ENCODE measurements at places on chromosomes 1 and 21.

GRCh38 chr1:114502080-114502479 lies 8.9 kb downstream of the TRIM33 start:
- no peak for DNase-seq

GRCh38 chr1:176773038-176773437 lies 310.1 kb downstream of the PAPPA2 start:
- no peak for DNase-seq

- no peak for DNase-seq
Measured at GRCh38 chr1:119594376-119594775, 53.7 kb downstream of the ZNF697 start.

- DNase-seq: no peak
Measured at GRCh38 chr1:54952950-54953718, 27.3 kb upstream of the TMEM61 start.

DNA sequence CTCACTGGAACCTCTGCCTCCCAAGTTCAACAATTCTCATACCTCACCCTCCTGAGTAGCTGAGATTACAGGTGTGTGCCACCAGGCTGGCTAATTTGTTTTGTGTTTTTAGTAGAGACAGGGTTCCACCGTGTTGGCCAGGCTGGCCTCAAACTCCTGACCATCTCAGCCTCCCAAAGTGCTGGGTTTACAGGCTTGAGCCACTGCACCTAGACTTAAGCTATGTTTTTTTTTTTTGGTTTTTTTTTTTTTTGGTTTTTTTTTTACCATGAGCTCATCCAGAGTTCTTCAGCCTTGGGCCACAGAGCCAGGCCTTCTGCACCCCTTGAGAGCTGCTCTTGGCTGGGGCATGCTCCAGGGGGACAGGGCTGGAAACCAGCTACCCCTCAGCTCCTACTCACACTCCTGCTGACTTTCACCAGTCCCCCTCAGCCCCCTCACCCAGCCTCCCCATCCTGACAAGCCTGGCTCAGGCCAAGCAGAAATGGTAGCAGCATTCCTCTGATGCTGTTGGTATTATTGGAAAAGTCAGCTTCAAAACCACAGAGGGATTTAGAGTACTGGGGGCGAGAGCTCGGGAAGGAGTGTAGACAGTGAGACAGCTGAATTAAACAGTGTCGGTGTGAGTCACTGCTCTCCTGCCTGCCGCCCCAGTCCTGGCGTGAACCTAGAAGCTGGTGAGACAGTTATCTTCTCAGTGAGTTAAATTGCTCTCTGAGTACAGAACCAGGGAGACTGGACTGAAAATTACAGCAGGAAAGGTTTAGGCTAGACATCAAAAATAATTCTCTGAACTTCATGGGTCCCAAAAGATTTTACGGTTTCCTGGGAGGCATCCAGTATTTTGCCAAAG lies 63.7 kb downstream of the NAV1 start:
- DNase-seq: no peak

- DNase-seq: no peak
Measured at GRCh38 chr1:178869119-178869697, 1.7 kb downstream of the ANGPTL1 start.

- DNase-seq: no peak
Measured at GRCh38 chr1:36352125-36352909, 28.9 kb upstream of the EVA1B start.

GRCh38 chr1:219788091-219788490 lies 140.3 kb downstream of the SLC30A10 start:
- DNase-seq: no peak

DNA sequence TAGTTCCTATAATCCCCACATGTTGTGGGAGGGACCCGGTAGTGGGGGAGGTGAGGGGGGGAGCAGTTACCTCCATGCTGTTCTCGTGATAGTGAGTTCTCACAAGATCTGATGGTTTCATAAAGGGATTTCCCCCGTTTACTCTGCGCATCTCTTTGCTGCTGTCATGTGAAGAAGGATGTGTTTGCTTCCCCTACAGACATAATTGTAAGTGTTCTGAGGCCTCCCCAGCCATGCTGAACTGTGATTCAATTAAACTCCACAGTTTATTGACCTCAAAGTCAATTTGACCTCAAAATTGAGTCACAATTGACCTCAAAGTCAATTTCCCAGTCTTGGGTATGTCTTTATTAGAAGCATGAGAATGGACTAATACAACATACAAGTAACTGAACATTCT lies 19.7 kb downstream of the DPH5 start:
- DNase-seq: peak; percentile 6

GRCh38 chr1:213171711-213172110 lies 120.7 kb downstream of the RPS6KC1 start:
- DNase-seq: no peak

DNA sequence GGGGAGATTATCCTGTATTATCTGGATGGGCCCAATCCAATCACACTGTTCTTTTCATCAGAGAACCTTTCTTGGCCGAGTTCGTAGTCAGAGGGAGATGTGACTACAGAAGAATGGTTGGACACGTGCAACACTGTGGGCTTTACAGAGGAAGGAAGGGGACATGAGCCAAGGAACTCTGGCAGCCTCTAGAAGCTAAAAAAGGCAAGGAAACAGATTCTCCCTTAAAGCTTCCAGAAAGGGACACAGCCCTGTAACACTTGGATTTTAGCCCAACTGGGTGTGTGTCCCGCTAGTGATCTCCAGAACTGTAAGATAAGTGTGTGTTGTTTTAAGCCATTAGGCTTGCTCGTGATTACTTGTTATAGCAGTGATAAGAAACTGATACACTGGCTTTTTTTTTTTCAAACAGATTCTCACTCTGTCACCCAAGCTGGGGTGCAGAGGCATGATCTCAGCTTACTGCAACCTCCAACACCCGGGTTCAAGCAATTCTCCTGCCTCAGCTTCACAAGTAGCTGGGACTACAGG lies 53.9 kb upstream of the FBXO28 start:
- DNase-seq: no peak

GRCh38 chr1:229328598-229329362 lies 14.1 kb downstream of the CCSAP start:
- no peak for DNase-seq

DNA sequence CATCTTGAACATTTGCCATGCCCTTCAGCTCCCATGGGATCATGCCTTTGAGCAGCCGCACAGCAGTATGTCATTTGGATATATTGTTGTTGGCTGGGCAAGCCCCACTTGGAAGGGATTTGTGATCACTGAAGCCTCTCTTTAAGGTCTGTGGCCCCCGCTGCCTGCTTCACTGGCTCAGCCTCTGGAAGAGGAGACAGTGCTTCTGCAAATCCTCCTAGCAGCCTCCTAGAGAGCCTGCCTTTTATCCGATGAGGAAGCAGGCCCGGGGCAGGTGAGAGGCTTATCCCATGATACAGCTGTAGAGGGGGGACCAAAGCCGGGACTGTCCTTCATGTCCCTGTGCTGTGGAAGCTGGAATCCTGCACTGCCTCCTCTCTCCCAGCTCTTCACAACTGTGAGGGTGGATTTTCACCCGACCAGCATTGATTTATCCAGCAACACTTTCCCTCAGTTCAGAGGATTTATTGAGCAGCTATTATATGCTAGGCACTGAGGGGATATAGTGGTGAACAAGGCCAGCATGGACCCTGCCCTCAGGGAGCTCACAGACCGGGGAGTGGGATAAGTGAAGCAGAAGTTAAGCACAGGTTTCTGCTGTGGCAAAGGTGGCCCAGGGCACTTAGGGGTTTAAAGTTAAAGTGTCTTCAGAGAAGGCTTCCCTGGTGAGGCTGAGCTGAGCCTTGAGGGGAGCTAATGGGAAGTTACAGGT lies 3.9 kb downstream of the TMEM61 start:
- DNase-seq: no peak

DNA sequence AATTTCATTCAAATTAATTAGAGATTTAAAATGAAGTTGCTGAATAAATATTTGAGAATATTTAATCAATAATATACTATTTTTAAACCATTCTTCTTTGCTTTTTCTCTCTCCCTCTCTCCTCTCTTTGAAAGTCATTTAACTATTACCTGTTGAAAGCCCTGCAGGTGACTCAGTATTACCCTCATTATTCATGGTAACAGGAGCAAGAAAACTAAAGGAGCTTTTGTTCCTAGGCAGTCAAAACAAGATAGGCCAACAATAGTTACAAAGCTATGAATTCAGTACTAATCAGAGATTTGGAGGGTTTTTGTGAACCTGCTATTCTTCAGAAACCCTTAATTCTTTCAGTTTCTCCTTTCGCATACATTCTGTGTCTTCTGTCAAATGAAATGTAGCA lies 721.3 kb upstream of the NCAM2 start:
- no peak for DNase-seq

DNA sequence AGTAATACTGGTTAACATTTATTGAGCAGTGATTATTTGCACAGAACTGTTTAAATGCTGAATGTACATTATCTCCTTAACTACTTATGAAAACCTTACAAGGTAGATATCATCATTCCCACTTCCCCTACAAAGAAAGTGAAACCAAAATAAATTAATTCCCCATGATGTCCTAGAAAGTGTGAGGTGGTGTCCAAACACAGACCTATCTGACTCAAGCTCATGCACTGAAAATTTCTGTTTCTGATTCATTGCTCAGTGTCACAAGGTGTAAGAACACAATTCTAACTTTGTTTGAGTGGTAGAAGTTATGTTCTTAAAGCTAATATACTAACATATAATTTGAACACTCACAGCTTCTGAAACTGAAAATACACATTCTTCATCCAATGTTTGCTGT lies 178.7 kb downstream of the MRPL39 start:
- DNase-seq: no peak

DNA sequence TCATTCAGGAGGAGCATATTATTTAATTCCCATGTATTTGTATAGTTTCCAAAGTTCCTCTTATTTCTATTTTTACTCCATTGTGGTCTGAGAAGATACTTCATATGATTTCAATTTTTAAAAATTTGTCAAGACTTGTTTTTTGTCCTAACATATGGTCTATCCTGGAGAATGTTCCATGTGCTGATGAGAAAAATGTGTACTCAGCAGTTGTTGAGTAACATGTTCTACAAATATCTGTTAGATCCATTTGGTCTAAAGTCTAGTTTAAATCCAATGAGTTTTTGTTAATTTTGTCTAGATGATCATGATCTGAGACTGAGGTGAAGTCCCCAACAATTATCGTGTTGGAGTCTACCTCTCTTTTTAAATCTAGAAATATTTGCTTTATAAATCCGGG lies 14.5 kb downstream of the PSMG1 start:
- DNase-seq: no peak

GRCh38 chr21:42382915-42383314 lies 12.9 kb downstream of the TMPRSS3 start:
- no peak for DNase-seq

- no peak for DNase-seq
Measured at GRCh38 chr1:2326524-2326923, 64.8 kb downstream of the MORN1 start.

DNA sequence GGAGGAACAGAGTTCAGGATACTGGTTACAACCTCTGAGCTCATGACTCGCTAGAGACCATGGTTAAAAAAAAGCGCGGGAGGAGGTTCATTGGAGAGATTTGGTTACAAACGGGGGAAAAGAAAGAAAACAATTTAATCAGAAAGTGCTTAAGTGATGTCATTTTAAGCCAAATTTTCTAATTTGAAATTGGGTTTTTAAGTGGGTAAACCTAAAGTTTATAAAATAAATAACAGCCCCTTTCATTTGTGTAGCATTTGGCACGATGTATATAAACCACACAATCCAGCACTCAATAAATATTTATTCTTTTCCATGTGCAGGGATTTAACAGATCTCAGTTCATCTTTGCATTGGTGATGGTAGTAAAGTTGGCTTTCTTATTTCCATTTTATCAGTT lies 7.0 kb upstream of the DPT start:
- DNase-seq: no peak
